ENCODE measurements at places on chromosomes 5 and 9. TPM values are rescaled to one million over a fixed set of nuclear protein-coding genes. Genes with fewer than 3 reads are reported as not detected.

KLF9 gene
- 49.8 TPM for polyA plus RNA-seq

DNA sequence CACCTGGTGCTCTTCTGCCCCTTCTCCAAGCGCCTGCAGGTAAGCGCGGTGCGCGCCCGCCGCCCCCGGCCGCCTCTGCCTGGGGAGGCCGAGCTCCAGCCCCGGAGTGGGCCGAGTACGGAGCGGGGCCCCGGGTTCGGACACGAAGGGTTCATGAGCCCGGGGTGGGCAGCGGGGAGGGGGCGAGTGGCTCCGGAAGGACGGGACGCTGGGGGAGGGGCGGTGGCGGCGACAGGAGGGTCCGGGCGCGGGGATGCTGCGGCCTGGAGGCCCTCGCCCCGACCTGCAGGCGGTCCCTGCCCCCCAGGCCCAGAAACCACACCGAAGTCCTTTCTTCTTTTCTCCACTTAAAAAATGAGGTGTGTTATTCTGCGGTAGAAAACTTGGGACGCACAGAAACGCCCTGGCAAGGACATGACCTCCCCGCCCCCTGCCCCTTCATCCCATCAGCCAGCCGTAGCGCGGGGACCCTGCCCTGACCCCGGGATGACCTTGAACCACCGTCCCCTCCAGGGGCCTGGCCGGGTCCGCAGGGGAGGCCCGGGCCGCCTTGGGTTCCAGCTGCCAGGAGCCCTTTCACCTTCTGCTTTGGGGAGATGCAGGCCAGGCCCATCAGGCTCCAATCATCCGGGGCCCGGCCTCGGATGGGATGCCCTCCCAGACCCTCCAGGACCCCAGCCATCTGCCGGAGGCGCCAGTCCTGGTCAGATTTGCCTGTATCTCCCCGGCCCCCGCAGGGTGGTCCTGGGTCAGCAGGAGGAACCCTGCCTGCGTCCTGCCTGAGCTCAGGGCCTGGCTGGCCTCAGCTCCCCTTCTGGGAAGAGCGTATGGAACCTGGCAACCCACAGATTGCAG lies 545 bp downstream of the DIPK1B start:
- no peak for DNase-seq

LRRTM2 gene
- polyA plus RNA-seq, result 0.15 TPM

DNA sequence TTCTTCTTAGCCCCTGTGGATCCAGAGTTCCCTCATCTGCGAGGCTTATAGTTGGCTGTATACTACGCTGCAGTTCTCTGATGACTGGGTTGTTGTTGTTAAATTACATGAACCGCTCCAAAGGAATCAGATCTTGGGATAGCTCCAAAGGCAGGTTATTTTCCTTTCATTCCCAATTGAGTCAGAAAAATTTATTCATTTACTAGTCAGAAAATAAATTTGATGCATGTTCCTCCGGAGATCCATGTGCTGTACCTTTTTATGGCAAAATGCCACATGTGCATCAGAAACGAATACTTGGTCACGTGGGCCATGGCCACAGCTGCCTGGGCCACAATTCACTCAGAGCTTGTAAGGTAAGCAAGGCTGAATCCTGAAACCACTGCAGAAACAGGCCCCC lies 304.0 kb downstream of the NR2F1-AS1 start:
- no peak for DNase-seq

- DNase-seq, result no peak
These were observed 42.7 kb downstream of the ACER2 start for GRCh38 chr9:19451240-19452087.

DNA sequence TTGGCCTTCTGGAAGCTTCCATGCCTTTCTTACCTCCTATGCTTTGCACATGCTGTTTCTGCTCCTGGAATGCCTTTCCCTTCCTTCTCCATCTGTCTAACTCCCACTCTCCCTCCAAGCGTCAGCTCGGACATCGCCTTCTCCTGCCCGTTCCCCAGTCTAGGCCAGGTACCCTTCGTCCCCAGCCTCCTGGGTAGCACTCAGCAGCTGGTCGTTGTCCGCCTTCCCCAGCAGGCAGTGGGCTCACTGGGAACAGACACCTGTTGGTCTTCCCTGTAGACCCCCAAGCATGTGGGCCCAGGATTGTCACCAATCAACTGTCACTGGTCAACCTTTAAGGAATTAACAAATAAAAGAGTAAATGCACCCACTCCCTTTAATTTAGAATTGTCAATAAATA lies 202.2 kb downstream of the RGS3 start:
- DNase-seq, result no peak

GRCh38 chr5:160903076-160903475 lies 51.1 kb upstream of the ATP10B start:
- DNase-seq, result no peak
